Trophoblast cell (in vitro differentiated cells and primary cell): ENCODE measurements at places on chromosomes 7 and 10.
A peak's percentile ranks its signal among the peaks of the same experiment; 100 is the strongest.

DNA sequence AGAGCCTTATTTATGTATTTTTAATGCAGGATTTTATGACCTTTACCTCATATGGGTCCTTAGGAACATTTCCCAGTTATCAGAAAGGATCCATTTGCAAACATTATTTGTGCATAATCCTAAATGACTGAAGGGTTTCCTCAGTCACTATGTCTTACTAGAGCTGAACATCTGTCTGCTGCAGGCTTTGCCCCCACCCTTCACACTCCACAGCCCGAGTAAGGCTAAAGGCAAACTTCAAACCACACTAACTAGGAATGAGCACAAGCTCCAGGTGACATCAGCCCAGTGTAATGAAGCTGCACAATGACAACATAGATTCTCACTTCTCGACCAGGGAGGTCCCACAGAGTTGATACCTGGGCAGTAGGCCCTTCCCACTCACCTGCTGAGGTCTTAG lies 491.3 kb upstream of the MKI67 start:
- no peaks in the 10 kb centered on the region for H3K27me3 ChIP-seq
- no peak overlapping the region for H3K27ac ChIP-seq
- no peak for DNase-seq
- H3K36me3 ChIP-seq = no peaks in the 10 kb centered on the region

DNA sequence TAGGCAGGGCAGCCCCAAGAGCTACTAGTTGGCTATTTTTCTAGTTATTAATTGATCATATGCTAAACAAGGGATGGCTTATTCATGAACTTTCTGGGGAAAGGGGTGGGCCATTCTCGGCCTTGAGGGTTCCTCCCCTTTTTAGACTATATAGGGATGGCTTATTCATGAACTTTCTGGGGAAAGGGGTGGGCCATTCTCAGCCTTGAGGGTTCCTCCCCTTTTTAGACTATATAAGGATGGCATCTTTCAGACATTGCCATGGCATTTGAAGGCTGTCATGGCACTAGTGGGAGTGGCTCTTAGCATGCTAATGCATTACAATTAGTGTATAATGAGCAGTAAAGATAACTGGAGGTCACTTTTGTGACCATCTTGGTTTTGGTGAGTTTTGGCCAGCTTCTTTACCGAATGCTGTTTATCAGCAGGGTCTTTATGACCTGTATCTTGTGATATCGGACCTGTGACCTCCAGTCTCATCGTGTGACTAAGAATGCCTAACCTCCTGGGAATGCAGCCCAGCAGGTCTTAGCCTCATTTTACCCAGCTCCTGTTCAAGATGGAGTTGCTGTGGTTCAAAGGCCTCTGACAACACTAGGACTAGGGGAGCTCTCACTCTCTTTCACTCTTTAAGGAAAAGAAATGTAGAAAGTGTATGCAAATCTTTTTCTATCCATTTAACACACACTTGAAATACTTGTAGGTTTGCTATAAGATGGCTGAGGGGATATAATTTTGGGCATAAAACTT lies 7.8 kb downstream of the FHIP2A start:
- peaks cover 8% of the 10 kb centered on the region for H3K36me3 ChIP-seq
- DNase-seq = no peak
- H3K27me3 ChIP-seq = no peaks in the 10 kb centered on the region
- no peak overlapping the region for H3K4me3 ChIP-seq

DNA sequence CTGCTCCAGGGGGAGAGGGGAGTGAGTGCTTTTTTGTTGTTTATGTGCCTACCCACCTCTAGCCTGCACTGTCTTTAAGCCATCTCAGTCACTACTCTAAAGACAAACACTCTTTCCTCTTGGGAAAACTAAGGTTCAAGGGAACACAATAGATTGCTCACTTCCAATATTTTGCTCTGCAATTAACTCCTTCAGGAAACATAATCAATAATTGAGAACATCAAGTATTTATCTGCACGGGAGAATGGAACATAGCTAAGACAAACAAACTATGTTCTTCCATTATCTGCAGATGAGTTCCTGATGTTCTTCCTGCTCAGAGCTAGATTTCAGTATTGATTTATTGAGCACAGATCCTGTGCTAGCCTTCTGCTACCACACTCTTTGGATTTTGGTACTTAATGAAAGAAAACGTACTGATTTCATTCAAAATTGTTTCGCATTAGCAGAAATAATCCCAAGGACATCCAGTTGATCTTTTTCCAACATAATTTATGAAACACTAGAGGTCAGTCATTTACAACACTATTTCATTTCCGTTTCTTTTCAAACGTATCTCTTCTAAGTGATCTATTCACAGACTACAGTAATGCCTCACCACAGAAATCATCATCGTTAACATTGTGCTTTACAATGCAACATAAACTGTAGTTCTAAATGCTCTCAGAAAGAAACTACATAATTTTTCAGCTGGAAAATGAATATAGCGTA lies 8.3 kb downstream of the NEBL start:
- H3K4me1 ChIP-seq = peaks cover 10% of the 10 kb centered on the region
- no peaks in the 10 kb centered on the region for H3K27me3 ChIP-seq
- no peak for DNase-seq
- H3K27ac ChIP-seq = no peak overlapping the region
- H3K4me3 ChIP-seq = no peak overlapping the region
- no peaks in the 10 kb centered on the region for H3K36me3 ChIP-seq

GRCh38 chr7:77455321-77455720 lies 39.2 kb upstream of the GSAP start:
- no peak overlapping the region for H3K27ac ChIP-seq
- H3K4me1 ChIP-seq = no peaks in the 10 kb centered on the region
- DNase-seq = no peak
- H3K27me3 ChIP-seq = no peaks in the 10 kb centered on the region
- no peak overlapping the region for H3K4me3 ChIP-seq

DNA sequence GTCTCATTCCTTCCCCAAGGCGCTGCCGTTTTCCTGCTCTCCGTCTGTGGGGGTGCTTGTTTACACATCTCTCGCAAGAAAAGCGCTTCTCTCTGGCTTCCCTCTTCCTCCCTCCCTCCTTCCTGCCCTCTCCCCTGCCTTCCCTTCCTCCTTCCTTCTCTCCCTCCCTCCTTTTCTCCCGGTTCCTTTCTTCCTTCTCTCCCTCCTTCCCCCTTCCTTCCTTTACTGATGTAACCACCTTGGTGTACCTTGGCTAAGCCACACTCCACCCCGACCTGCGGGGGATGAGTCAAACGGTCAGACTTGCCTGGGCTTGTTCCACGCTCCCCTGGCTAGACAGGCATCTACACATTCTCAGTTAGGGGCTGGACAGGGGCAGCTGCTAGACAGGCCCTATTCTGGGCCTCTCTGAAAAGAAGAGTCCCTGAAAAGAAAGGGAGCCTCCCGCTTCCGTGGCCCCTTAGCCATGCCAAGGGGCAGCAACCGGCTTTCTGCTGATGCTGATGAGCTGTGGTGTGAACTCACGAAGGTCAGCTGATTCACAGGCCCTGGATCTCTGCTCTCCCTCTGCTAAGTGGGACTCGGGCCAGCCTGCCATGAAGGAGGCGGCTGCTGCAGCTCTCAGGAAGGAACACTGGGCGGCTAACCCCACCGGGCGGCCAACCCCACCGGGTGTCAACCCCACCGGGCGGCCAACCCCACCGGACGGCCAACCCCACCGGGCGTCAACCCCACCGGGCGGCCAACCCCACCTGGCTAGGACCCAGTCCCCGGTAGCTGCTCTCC lies 216.8 kb downstream of the TCERG1L start:
- no peaks in the 10 kb centered on the region for H3K27me3 ChIP-seq
- no peak overlapping the region for H3K4me3 ChIP-seq
- H3K4me1 ChIP-seq = peaks cover 23% of the 10 kb centered on the region
- DNase-seq = peak; percentile 88
- H3K27ac ChIP-seq = peak overlapping the region; percentile 96
- peaks cover 2% of the 10 kb centered on the region for H3K36me3 ChIP-seq
